ENCODE measurements at places on chromosomes 7 and 10.

GRCh38 chr10:119502209-119502608 is 40.3 kb downstream of the RGS10 start:
- no peak for DNase-seq

GRCh38 chr10:132588301-132589013 is 50.9 kb downstream of the INPP5A start:
- no peak for DNase-seq

- DNase-seq, result no peak
Measured at GRCh38 chr10:42878821-42879195, 96.2 kb downstream of the BMS1 start.

DNA sequence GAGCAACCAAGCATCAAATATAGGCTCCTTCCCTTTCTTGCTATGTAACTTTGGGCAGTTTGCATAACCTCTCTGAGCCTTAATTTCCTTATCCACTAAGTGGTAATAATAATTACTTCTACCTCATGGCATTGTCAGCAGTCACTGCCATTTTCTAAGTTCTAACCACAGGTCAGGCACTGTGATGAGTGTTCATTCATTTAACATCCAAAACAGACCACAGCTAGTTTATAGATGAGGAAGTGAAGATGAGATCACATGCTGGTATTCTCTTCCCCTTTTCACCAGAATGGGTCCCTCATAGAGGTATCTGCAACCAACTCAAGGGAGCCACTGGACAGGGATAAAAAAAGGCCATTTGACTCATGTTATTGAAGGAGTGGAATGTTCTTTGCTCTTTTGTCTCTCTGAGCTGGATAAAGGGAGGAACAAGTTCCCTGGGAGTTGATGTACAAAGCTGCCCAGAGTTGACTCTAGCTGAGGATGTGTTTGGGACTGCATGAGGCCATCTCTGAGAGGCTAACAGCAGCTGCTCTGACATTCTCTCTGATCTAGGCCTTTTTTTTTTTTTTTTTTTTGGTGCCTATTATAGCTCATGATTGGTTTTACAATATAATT is 65.0 kb downstream of the DNAJC12 start:
- no peak for DNase-seq

- no peak for DNase-seq
Measured at GRCh38 chr7:148567524-148567923, 23.0 kb upstream of the C7orf33 start.

GRCh38 chr10:79221110-79222051 is 125.9 kb upstream of the PPIF start:
- no peak for DNase-seq

GRCh38 chr10:66852811-66853210 is 73.0 kb upstream of the LRRTM3 start:
- DNase-seq, result no peak

DNA sequence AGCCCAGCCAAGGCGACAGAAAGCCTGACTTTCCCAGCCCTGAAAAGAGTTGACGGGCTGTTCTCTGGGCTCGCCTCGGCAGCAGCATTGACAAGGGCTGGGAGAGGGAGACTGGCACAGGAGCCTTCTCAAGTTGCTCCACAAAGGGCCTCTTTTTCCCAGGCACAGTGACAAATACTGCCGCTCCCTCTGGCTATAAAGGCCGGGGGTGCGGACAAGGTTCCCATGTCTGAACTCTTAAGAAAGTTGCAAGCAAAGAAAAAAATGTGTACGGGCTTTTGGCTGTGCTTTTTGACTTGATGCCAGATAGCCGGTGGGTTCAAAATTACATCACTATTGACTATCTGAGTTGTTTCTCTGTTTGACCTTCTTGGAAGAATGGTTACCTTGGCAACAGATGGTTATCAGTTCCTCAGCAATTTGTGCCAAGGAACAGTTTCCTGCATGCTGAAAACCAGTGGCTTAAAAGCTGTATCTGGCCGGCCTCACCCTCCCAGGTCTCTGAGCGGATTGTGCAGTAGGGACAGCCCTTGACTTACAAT is 115.9 kb upstream of the EEPD1 start:
- DNase-seq, result no peak

GRCh38 chr7:56062382-56062781 is 1.7 kb upstream of the SUMF2 start:
- DNase-seq, result no peak

DNA sequence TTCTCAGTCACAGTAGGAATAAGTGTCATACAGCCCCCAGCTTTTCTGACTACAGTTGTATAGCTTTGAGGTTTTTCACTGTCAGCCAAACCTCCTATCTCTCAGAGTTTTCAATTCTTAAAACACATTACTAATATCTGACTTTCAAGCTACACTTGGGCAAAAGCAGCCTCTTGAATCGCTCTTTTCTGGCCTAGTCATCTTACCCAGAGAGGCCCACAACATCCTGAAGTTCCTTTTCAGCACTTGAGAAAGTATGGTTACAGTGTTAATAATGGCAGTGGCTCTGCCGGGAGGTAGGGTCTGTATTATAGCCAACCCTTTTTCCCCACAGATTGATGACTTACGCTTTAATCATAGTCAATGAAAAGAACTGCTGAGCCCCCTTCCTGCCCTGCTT is 181.0 kb downstream of the LRRC4 start:
- DNase-seq, result no peak

- no peak for DNase-seq
Measured at GRCh38 chr10:33094263-33095051, 136.4 kb upstream of the ITGB1 start.

DNA sequence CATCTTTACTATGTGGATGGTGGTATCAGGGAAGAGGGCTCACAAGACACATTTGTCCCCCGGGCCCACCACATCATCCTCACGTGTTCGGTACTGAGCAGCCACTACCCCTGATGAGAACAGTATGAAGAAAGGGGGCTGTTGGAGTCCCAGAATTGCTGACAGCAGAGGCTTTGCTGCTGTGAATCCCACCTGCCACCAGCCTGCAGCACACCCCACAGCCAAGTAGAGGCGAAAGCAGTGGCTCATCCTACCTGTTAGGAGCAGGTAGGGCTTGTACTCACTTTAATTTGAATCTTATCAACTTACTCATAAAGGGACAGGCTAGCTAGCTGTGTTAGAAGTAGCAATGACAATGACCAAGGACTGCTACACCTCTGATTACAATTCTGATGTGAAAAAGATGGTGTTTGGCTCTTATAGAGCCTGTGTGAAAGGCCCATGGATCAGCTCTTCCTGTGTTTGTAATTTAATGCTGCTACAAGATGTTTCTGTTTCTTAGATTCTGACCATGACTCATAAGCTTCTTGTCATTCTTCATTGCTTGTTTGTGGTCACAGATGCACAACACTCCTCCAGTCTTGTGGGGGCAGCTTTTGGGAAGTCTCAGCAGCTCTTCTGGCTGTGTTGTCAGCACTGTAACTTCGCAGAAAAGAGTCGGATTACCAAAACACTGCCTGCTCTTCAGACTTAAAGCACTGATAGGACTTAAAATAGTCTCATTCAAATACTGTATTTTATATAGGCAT is 9.1 kb upstream of the CSGALNACT2 start:
- no peak for DNase-seq

- no peak for DNase-seq
Measured at GRCh38 chr10:99280472-99280871, 44.8 kb upstream of the HPSE2 start.

DNA sequence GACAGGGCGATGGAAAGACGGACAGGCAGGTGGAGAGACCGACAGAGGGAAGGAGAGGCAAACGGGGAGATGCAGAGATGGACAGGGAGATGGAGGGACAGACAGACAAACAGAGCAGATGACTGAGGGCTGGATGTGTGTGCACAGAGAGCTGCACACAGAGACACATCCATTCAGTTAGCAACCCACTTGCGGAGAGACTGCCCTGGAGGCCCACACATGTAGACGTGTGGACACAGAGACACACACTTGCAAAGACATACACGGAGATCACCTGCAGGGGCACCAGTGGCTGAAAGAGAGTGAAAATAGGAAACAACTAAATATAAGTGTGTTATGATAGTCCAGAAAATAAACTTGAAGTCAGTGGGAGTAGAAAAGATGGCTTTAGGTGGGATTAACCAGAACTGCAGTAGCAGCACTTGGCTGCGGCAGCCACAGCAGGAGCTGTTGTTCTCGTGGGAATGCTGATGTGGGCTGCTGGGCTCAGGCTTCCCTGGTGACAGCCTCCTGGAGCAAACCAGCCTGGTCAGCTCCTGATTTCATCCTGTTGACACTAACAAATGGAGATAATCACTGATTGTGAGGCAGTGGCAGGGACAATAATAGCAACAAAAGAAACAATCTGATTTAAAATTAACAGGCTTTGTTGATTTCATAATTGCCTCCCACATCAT is 134.1 kb downstream of the CCNY start:
- no peak for DNase-seq

- no peak for DNase-seq
Measured at GRCh38 chr7:77685233-77685632, 11.0 kb upstream of the RSBN1L start.

DNA sequence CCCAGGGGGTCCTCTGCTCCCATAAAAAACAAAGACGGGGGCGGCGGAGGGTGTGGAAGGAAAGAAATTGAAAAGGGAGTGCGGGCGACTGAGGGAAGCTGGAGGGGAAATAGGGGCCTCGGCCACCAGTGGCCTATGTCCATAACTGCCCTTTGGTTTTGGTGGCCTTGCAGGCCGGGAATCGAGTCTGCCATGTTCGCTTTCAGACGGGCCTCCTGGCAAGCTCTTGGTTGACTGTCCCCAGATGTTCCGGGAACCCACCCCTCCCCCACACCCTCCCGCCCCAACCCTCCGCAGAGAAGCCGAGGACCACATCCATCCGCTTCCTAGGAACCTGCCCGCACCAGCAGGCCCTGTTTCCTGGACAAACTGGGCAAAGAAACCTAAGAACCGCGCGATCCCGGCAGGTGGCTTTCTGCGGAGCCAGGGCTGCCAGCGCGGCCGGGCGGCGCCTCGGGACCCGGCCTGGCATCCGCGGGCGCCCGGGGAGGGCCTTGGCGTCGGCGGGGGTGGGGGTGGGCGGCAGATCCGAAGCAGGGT is 20.0 kb upstream of the GATA3 start:
- DNase-seq, result no peak

GRCh38 chr7:77699056-77699455 is 2.8 kb downstream of the RSBN1L start:
- no peak for DNase-seq

- DNase-seq, result no peak
Measured at GRCh38 chr7:46169384-46169755, 248.3 kb upstream of the IGFBP3 start.

DNA sequence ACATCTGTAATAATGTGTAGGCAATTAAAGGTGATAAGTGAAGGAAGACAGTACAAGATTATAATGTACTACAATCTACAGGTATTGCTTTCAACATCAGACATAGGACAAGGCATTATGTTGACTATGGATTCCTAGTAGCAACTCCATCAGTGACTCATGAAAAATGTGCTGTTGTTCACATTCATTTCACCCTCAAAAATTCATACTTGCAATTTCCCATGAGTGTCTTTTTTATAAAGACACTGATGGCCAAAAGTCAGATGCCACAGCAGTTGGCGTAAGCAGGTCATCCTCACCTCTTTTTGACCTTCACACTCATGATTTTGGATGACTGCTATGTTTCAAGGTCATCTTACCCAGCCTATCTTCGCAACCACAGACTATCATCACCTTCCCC is 100.0 kb upstream of the AMPH start:
- no peak for DNase-seq

- no peak for DNase-seq
Measured at GRCh38 chr10:88879534-88880281, at the start of gene STAMBPL1. Gene STAMBPL1 (plus strand): TSS chr10:88880245. CDS start chr10:88901709, 21,464 bp downstream.

DNA sequence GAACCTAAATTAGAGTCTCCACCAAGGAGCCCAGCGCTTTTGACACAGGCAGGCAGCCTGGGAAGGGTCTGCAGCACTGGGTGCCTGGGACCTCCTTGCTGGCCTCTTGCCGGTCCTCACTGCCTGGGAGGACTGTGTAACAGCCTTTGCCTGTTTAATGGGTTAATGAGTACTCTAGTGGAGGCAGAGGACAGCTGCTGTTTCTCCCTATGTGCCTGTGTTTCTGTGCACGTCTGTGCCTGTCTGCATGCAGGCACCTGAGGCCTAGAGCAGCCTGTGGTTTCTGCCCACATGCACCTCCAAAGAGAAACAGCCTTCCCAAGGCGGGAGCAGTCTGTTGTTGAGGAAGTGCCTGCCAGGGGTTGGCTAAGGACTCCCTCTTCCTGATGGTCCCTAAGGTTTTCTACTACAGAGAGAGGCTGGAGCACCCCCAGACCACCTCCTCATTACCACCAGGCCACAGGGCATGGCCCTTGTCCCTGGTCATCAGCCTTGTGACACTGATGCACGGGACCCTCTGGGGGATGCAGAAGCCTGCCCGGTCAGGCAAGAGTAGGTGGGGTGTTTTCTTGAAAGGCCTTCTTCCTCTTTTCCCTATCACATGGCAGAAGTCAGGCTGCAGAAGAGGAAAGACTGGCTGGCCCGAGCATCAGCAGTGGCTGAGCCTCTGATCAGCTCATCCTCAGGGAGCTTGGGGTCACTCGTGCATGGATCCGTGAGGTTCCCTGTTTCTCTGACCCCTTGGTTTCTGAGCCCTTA is 14.2 kb downstream of the SLC29A3 start:
- no peak for DNase-seq

GRCh38 chr7:153887749-153888569 is 164.2 kb upstream of the DPP6 start:
- DNase-seq, result no peak

DNA sequence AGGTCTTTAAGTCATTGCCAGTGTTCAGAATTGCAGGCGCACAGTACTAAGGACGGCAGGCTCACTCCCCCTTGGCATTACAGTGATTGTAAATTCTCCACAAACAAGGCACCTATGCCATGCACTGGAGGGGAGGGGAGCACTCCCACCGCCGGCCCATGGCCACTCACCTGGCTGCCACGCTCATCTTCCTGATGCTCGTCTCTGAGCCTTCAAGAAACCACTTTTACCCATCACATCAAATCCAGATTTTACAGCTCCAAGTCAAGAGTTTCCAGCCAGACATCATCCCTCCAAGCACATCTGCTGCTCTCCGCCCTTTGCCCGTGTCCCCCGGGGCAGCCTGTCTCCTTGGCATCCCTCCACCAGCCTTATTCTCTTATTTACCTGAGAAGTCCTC is 350.2 kb upstream of the SHH start:
- no peak for DNase-seq

GRCh38 chr10:86337121-86337601 is 29.4 kb downstream of the GRID1 start:
- DNase-seq, result no peak

DNA sequence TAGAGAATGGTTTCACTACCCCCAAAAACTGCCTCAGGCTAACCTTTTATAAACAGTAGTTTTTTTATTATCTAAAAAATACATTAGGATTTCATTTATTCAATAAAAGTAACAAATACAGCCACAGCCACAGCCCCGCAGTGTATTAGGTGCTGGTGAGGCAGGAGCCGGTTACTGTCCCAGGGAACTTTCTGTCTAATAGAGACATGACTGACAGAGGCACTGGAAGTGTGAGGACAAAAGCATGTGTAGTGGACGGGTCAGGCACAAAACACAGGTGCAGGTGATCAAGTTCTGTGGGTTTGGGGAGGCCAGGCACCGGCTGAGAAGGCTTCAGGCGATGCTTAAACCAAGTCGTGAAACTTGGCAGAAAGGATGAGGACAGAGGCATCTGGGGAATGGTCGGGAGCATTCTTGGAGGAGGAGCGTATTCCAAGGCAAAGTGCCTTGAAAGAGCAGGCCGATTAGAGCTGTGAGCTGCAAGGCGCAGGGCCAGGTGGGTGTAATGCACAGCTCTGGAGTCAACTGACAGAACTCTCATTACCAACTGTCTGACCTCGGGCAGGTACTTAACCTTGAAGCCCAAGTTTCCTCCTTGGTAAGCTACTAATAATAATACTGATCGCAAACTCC is 138.2 kb downstream of the USP6NL start:
- no peak for DNase-seq
